A172 (cell line): ENCODE measurements at places on chromosomes 5 and 9. TPM values are rescaled to one million over a fixed set of nuclear protein-coding genes. Genes with fewer than 3 reads are reported as not detected.

Gene CDC20B
- total RNA-seq = 0.07 TPM in 1 of 2 replicates, not detected in the other

Gene PCDHA8
- total RNA-seq = not detected in 2 replicates

Gene CER1
- total RNA-seq = not detected in 2 replicates

Gene PCDHA11
- 0.10 TPM in 1 of 2 replicates, not detected in the other for total RNA-seq

Gene COX7C
- 343 and 453 TPM in 2 replicates for total RNA-seq

Gene SKIC3
- total RNA-seq = 83.3 and 94.5 TPM in 2 replicates

Gene SCAMP1
- total RNA-seq = 67.2 and 68.2 TPM in 2 replicates

Gene BARHL1
- total RNA-seq = not detected in 2 replicates

Gene UBAC1
- 113 and 145 TPM in 2 replicates for total RNA-seq

Gene ANKRD31
- not detected in 2 replicates for total RNA-seq

Gene TTC39B
- 2.8 and 3.7 TPM in 2 replicates for total RNA-seq

Gene CCNO
- 4.1 and 4.9 TPM in 2 replicates for total RNA-seq

Gene PCDH1
- total RNA-seq = 7.2 and 7.4 TPM in 2 replicates

Gene FAM120AOS
- total RNA-seq = 28.9 and 34.1 TPM in 2 replicates

Gene TUSC1
- total RNA-seq = 27.3 and 31.2 TPM in 2 replicates

Gene PCDHGB1
- total RNA-seq = 1.2 and 2.0 TPM in 2 replicates

Gene MEIKIN
- not detected in 2 replicates for total RNA-seq

Gene GARIN3
- total RNA-seq = not detected in 2 replicates

Gene DMRT1
- total RNA-seq = 0.46 and 0.78 TPM in 2 replicates
